Erythroblast (primary cell): ENCODE measurements at places on chromosomes 4 and X.

GRCh38 chr4:43846111-43846587, 602.5 kb downstream of the KCTD8 start:
- no peak for DNase-seq

GRCh38 chr4:41134581-41134980, 79.8 kb downstream of the APBB2 start:
- DNase-seq, result no peak

- DNase-seq, result peak; percentile 22
These were observed 1.0 kb downstream of the FAT4 start for GRCh38 chr4:125315576-125316400.

- no peak for DNase-seq
These were observed 171.2 kb downstream of the PPP3CA start for GRCh38 chr4:101175896-101176676.

DNA sequence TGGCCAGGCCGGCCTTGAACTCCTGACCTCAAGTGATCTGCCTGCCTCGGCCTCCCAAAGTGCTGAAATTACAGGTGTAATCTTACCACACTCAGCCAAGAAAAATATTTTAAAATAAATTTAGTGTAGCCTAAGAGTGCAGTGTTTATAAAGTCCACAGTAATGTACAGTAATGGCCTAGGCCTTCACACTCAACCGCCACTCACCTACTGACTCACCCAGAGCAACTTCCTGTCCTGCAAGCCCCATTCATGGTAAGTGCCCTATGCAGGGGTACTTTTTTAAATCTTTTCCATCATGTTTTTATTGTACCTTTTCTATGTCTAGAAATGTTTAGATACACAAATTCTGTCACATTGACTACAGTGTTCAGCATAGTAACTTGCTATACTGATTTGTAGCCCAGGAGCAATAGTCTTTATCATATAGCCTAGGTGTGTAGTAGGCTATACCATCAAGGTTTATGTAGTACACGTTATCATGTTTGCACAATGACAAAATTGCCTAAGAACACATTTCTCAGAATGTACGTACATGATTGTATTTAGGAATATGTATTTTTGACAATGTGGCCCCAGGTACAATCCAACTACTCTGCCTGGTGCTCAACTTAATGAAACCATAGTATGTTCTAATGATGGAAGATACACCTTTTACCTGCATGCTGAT, 455.2 kb downstream of the PCDH7 start:
- DNase-seq, result no peak
